ENCODE measurements at places on chromosomes 4 and X. TPM values are rescaled to one million over a fixed set of nuclear protein-coding genes. Genes with fewer than 3 reads are reported as not detected.

The AFAP1 gene
- 20.1 TPM for total RNA-seq

The RIBC1 gene
- total RNA-seq, result 0.66 TPM

The MAML3 gene
- 2.1 TPM for total RNA-seq

The NEUROG2 gene
- total RNA-seq, result not detected

The XPNPEP2 gene
- 0.25 TPM for total RNA-seq

The POLN gene
- total RNA-seq, result 2.9 TPM

The SORCS2 gene
- 1.5 TPM for total RNA-seq

The SLC25A6 gene
- total RNA-seq, result 166 TPM

Data from uterine smooth muscle cell (primary cell).